D721Med (cell line): ENCODE measurements at places on chromosomes 3 and 15.
A peak's percentile ranks its signal among the peaks of the same experiment; 100 is the strongest.

DNA sequence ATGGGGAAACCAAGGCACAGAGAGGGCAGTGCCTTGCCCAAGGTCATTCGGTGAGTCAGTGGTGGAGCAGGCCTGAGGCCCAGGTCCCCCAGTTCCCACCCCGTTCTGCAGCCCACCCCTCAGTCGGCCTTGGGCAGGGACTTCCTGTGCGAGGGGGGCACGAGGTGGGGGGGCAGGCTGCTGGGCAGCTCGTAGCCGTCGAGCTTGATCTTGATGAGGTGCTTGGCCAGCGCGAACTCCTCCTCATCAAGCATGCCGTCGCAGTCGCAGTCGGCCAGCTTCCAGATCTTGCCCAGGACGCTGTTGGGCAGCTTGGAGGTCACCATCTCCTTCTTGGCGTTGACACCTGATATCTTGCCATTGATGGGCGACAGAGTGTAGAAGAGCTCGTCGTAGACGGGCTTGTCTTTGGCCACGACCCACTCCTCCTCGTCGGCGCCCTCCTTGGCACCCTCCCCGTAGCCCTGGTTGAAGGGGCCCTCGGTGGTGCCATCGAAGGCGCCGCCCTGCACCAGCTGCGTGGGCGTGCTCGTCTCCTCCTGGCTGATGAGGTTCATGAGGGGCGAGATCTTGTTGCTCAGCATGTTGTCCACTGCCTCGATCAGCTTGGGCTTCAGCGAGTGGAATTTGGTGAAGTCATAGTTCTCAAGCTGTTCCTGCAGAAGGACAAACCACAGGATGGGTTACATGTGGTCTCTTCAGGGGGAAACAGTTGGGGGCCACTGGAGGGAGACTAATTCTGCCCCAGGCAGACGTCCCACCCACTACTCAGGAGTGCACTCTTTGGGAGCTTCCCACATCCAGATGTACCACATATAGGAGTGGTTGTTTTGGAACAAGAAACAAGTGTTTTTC, 6.9 kb upstream of the SPTBN5 start:
- DNase-seq = no peak

GRCh38 chr15:101488300-101489164, 975 bp downstream of the PCSK6 start:
- peak; percentile 10 for DNase-seq

DNA sequence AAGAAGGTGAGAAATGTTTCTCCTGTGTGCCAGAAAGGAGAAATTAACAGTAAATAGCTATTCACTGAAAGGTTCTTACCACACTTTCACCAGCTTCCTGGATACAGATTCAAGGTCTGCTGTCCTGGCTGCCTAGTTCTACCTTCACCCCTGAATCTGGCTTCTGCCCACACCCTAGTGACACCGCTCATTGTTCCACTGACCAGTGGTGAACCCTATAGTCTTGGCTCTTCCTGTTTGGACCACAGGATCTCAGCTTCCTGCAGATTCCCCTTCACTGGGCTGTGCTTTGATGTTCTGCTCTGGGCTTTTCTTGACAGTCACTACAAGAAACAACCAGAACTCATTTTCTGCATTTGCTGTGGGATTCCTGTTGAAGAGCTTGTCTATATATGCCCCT, 250.0 kb downstream of the XXYLT1 start:
- no peak for DNase-seq

DNA sequence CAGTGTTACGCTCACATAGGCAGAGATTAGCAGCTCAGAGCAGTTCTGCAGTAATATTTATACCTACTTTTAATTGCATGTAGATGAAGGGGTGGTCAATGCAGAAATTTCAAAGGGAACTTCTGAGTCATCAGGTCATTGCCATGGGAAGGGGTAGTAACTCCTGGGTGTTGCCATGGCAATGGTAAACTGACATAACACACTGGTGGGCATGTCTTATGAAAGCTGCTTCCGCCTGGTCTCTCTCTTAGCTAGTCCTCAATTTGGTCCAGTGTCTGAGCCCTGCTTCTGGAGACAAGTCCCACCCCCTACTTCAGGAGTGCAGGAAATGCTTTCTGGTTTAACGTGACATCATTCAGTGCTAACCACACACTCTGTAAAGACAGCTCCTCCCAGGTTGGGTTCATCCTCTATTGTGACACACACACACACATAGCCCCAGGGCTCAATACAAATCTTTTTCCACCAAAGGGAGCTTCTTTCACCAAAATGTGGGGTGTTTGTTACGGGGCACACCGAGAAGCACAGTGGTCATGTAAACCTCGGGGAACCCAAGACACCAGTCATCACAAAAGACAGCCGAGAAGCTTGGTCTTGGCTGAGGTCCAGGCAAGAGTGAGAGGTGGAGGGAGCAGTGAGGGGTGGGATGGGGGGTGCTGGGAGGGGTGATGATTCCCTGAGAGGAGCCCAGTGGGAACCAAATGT, 74.5 kb downstream of the TLE3 start:
- no peak for DNase-seq

GRCh38 chr3:30611613-30612436, 5.4 kb downstream of the TGFBR2 start:
- no peak for DNase-seq

DNA sequence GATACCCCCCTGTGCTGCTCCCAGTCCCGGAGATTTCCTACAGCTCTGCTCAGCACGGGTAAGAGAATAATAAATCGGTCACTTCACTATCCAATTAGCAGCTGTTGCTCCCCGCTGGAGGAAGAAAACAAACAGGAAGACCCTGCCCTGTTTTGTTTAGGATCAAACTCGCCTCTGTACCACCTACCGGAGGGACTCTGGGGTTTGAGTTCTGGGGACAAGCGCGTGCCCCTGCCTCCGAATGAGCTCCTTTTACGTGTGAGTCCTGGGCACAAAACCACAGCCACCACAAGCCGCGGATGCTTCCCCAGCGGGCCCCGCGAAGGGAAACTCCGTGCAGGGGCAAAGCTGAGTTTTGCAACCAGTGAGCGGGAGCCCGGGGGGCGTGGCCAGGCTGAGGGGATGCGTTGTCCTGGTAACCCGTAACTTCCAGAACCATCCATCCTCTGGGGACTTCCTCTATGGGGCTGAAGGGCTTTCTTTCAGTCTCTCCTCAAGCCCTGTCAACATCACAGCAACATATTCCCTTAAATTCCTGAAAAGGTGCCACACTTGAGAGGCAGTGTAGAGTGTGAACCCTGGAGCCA, 315.7 kb upstream of the PROK2 start:
- peak; percentile 59 for DNase-seq

DNA sequence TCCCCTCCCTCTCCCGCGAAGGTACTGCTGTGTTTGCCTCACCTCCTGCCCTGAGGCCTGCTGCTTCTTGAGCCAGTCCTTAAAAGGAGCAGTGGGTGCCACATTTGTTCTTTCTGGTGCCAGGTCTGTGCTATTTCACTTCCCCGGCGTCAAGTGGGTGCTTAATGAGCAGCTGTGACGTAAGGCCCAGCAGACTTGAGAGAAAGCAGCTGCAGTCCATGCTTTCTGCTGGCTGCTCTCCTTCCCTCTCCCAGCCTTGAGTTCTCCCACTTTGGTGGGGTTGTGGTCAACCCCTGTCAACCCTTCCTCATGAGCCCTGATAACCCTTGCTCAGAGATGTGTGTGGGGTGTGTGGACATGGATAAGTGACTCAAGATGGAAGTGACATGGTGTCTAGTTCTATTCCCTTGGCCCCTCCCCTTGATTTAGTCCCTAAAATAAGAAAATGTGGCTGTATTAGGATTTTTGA, 6.9 kb downstream of the INAFM2 start:
- no peak for DNase-seq
